Small intestine (tissue), 16 donors: ENCODE measurements at places on chromosomes 6 and 20.

DNA sequence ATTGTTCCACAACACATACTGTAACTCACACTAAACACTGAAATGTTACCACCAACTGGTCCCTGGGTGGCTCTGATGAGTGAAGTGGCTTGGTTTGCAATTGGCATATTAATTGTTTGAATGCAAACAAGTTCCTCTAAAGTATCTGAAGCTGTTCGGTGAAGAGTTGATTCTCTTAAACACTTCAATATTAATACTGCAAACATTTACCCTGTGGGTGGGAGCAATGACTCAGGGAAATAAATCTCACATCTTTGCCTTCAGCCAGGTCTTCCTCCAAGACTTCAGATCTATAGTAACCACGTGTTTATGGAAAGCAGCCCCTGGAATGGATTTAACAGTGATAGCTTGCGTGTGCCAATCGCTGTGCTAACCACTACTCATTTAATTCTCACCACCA, 176.0 kb downstream of the MAFB start:
- no peaks in the 10 kb centered on the region for H3K36me3 ChIP-seq
- H3K27me3 ChIP-seq, result no peaks in the 10 kb centered on the region
- no peak for DNase-seq
- no peaks in the 10 kb centered on the region for H3K4me1 ChIP-seq

DNA sequence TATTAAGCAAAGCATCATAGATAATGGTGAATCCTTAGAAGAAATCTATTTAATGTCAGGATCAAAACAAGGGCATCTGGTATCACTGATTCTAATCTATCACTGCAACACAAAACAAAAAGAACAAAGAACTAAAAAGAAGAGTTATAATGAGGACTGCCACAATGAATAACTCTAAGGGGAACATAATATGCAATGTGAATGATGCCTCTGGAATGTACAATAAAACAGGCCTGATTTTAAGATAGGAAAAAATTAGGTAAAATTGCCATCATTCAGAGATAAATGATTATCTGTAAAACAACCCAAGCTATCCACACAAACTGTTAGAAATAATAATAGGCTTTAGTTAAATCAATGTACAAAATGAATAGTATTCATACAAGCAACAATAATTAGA, 936.7 kb upstream of the CITED2 start:
- no peaks in the 10 kb centered on the region for H3K4me1 ChIP-seq
- no peak for DNase-seq
- H3K4me3 ChIP-seq, result no peak overlapping the region
- no peak overlapping the region for H3K27ac ChIP-seq
- no peaks in the 10 kb centered on the region for H3K27me3 ChIP-seq

DNA sequence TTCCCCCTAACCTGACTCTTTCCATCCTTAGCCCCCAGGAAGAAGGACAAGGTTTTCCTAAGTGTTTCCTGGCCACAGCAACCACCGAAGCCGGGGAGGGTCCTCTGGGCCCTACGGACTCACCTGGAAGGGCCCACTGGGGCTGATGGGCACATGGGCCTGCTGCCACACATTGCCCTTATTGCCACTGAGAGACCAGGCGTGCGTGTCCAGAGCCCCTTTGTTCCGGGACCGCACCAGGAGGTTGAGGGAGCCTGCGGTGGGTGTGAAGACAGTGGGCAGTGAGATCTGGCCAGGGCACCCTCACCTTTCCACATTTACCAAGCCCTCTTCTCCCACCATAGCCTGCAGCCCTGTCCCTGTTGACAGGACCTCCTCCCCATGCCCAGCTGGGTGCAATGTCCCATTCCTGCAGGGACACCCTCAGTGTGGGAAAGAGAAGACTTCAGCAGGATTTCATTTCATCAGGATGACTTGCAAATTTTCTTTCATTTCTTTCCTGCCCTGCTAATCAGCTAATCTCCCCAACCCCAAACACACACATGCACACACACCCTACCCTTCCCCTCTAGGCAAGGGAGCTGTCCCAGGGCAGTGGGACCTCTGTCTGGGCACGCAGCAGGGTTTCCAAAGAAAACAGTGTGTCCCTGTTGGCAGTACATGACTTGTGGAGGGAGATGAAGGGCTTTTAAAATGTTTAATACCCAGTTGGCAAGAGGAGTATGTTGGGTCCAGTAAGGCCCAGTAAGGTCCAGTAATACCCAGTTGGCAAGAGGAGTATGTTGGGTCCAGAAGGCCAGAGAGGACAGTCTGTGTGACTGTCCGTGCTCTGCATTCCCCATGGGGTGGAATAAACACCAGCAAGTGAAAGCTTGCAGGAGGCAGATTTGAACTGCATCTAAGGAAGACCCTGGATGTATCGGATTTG, 59.0 kb downstream of the MDGA1 start:
- H3K36me3 ChIP-seq, result no peaks in the 10 kb centered on the region
- no peaks in the 10 kb centered on the region for H3K4me1 ChIP-seq
- DNase-seq, result no peak
- peaks cover 18% of the 10 kb centered on the region for H3K27me3 ChIP-seq
- no peak overlapping the region for H3K4me3 ChIP-seq

DNA sequence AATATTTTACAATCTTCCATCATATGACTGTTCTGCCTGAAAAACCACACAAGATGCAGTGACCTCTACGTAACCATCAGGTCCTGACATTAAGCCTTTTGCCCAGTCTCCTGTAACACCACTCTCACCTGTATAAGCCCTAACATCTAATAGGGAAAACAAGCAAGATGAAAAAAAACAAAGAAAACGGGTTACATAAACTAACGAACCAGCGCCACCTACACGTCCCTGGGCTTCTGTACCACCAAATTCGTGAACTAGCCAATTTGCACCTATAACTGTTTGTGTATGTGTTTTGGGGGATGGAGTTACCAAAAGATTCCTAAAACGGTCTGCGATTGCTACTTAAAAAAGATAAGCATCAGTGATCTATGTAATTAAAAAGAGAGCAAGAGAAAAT, 70.2 kb downstream of the BLOC1S5 start:
- no peak overlapping the region for H3K4me3 ChIP-seq
- peaks cover 12% of the 10 kb centered on the region for H3K4me1 ChIP-seq
- no peak for DNase-seq
- H3K27me3 ChIP-seq, result no peaks in the 10 kb centered on the region
- no peaks in the 10 kb centered on the region for H3K36me3 ChIP-seq

DNA sequence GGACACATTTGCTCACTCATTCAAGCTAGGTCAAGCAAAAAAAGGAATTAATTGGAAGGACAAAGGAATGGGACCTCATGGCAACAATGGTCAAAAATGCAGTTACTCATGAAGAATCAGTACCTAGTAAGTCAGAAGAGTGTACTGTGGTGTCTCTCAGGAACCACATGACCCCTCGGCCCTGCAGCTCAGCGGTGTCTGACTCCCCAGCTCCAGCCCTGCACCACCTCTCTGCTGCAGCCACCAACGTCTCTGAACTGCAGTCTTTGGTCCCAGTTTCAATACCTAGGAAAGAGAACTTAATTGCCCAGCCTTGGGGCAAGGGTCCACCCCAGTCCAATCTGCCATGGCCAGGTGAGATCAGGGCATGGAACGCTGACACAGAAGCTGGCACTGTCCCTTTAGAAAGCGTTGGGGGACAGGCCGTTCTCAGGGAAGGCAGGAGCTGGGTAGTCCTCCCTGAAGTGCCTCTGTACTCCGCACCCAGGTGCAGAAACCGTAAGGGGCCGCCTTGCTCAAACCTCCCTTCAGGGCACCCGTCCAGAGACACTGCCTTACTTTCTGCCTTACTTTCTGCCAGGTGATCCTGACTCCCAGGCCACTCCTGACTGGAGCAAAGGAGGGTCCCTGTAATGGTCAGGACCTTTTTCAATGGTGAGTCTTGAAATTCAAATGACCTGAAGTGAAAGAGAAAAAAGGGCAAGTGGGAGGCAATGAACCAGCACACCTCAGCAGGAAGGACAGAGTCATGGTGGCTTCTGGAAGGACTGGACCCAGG, 13.2 kb upstream of the NELFCD start:
- DNase-seq, result no peak
- no peak overlapping the region for H3K27ac ChIP-seq
- no peaks in the 10 kb centered on the region for H3K4me1 ChIP-seq
- H3K27me3 ChIP-seq, result no peaks in the 10 kb centered on the region
- H3K4me3 ChIP-seq, result no peak overlapping the region

GRCh38 chr20:48310305-48310704, 517.5 kb downstream of the PREX1 start:
- no peak for DNase-seq
- H3K36me3 ChIP-seq, result no peaks in the 10 kb centered on the region
- H3K27ac ChIP-seq, result no peak overlapping the region
- no peaks in the 10 kb centered on the region for H3K4me1 ChIP-seq
- no peak overlapping the region for H3K4me3 ChIP-seq

- H3K27ac ChIP-seq, result no peak overlapping the region
- H3K4me1 ChIP-seq, result no peaks in the 10 kb centered on the region
- DNase-seq, result no peak
- H3K4me3 ChIP-seq, result no peak overlapping the region
- H3K36me3 ChIP-seq, result no peaks in the 10 kb centered on the region
Measured at GRCh38 chr6:168013250-168013915, 15.9 kb downstream of the KIF25 start.

GRCh38 chr6:1610497-1611321, 994 bp downstream of the FOXC1 start:
- no peaks in the 10 kb centered on the region for H3K36me3 ChIP-seq
- H3K4me1 ChIP-seq, result peaks cover 7% of the 10 kb centered on the region
- DNase-seq, result peak; percentile 57
- H3K27ac ChIP-seq, result no peak overlapping the region
- H3K4me3 ChIP-seq, result peak overlapping the region; percentile 52

DNA sequence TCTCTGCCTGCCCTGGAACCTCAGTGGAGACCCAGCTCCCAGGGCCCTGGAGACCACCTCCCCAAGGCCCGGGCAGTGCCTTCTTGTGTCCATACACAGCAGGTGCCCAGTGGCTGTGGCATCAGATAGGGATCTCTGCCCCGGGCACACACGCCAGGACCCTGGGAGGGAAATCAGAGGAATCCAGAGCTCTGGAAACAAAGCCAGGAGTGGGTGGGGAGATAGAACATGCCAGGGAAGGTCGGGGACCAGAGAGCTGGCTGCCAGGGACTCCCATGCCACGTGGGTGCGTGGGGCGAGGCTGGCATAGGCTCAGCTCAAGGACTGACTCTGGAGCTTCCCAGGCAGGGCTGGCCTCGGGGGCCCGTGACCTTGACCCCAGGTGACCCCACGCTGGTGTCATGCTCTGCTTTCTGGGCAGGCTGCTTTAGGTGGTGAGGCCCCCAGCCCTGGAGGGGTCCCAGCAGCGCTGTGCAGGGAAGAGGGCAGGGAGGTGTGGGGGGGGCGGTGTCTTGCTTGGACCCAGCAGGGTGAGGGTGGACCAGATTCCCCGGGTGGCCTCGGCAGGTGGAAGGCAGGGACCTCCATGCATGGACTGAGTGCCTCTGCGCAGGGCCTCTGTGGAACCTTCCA, 17.6 kb upstream of the GATA5 start:
- peaks cover 6% of the 10 kb centered on the region for H3K36me3 ChIP-seq
- H3K4me1 ChIP-seq, result peaks cover 71% of the 10 kb centered on the region
- H3K27me3 ChIP-seq, result no peaks in the 10 kb centered on the region
- H3K27ac ChIP-seq, result no peak overlapping the region

- peak overlapping the region; percentile 7 for H3K27ac ChIP-seq
- DNase-seq, result peak; percentile 78
- H3K4me1 ChIP-seq, result no peaks in the 10 kb centered on the region
- H3K27me3 ChIP-seq, result no peaks in the 10 kb centered on the region
- H3K4me3 ChIP-seq, result no peak overlapping the region
Measured at GRCh38 chr20:6115221-6115895, 7.5 kb downstream of the FERMT1 start.

GRCh38 chr6:154474648-154475428, 35.6 kb downstream of the CNKSR3 start:
- no peaks in the 10 kb centered on the region for H3K4me1 ChIP-seq
- no peaks in the 10 kb centered on the region for H3K36me3 ChIP-seq
- no peak overlapping the region for H3K27ac ChIP-seq
- H3K4me3 ChIP-seq, result no peak overlapping the region
- no peak for DNase-seq
- no peaks in the 10 kb centered on the region for H3K27me3 ChIP-seq

DNA sequence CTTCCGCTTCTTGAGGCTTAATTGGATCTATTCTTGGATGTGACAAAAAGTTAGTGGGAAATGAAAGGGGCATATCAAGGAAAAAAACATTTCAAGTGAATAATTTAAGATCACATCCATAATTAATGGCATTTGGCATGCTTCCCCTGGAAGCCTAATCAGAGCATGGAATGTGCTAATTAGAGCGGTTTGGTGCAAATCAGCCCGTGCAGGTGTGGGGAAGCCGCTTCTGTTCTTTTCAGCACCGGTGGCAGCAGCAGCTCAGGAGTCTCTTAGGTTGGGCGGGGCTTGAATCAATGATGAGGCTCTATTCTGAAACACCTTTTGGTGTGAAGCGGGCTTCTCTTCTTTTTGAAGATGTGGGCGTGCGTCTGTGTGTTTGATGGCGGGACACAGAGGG, 301.2 kb downstream of the LRFN2 start:
- no peak overlapping the region for H3K27ac ChIP-seq
- no peak overlapping the region for H3K4me3 ChIP-seq
- DNase-seq, result no peak
- H3K27me3 ChIP-seq, result peaks cover 35% of the 10 kb centered on the region

- H3K27ac ChIP-seq, result no peak overlapping the region
- peaks cover 6% of the 10 kb centered on the region for H3K4me1 ChIP-seq
- no peak overlapping the region for H3K4me3 ChIP-seq
- no peak for DNase-seq
Measured at GRCh38 chr6:15312500-15312899, 66.6 kb downstream of the JARID2 start.

GRCh38 chr6:158170656-158171081, 2.5 kb downstream of the GTF2H5 start:
- H3K27ac ChIP-seq, result no peak overlapping the region
- DNase-seq, result no peak
- peaks cover 5% of the 10 kb centered on the region for H3K36me3 ChIP-seq
- no peaks in the 10 kb centered on the region for H3K27me3 ChIP-seq

- no peaks in the 10 kb centered on the region for H3K4me1 ChIP-seq
- H3K27me3 ChIP-seq, result no peaks in the 10 kb centered on the region
- no peak for DNase-seq
- no peak overlapping the region for H3K4me3 ChIP-seq
Measured at GRCh38 chr20:15610787-15611186, 962.5 kb downstream of the KIF16B start.

DNA sequence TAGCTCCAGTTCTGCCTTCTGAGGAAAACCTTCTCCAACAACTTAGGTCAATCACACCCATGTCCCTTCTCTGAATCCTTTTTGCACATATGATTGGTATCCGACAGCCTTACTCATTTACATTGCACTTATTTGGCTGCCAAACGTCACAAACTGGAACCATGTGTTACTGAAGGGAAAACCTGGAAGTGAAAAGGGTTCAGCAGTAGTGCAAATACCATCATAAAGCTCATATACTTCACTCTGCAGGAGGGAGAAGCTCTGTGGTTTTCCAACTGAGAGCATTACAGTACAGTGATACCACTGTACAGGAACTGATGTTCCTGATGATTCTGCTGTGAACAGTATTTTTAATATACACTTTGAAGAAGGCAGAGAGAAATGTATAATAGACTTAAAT, 87.8 kb downstream of the SLC16A10 start:
- H3K4me3 ChIP-seq, result no peak overlapping the region
- no peak overlapping the region for H3K27ac ChIP-seq
- no peak for DNase-seq
- no peaks in the 10 kb centered on the region for H3K36me3 ChIP-seq
